ENCODE measurements at places on chromosomes 1 and 21.

DNA sequence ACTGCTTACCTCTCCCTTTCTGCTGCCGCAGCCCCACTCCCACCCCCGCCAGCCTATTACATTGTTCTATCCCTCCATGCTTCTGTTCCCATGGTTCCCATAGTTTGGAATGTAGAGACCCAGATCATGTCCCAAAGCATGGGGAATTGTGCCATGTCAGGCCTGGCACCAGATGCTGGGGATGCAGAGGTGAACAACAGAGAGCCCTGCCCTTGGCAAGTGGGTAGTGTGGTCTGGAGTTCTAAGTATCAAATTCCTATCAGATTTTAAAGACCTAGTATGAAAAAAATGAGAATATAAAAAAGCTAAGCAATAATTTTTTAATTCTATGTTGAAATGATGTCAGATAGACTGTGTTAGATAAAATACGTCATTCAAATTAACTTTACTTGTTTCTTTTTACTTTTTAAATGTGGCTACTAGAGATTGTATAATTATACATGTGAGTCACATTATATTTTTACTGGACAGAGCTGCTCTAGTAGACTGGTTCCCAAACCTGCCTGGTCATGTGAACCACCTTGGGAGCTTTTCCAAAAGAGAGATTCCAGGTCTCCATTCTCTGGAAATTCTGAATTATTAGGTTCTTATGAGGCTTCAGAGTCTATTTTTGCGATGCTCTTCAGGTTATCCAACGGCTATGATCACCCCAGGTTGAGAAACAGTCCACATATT is 113.0 kb upstream of the DAB1 start:
- no peak for DNase-seq

- no peak for DNase-seq
Measured at GRCh38 chr1:206960676-206961386, 9.4 kb downstream of the FCAMR start.

DNA sequence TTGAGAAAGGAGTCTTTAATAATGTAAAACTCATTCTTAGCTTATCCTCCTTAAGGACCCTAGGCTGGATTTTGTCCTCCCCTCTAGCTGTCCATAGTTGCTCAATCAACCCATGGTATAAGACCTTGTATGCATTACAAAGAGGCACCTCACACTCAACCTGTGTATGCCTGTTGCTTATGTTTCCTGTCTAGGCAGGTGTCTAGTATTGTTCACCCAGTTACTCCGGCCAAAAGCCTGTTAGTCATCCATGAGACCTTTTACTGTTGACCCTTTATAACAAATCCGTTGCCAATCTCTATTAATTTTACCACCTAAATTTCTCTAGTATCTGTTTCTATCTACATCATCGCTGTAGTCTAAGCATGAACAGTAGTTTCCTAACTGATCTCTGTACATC is 3.7 kb downstream of the LYPLAL1 start:
- DNase-seq = no peak

DNA sequence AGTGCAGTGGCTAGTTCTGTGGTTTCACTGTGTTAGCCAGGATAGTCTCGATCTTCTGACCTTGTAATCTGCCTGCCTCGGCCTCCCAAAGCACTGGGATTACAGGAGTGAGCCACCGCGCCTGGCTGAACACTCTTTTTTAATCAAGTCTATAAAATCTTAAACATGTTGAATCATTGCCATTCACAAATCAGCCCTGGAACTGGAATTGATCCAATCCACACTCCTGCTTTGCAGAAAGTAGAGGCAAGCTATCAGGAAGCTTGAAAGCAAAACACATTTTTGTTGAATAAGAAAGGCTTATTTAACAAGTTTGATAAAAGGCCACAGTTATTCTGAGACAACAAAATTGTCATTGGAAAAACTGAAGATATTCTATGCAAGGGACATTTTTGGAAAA is 18.3 kb upstream of the EFHD2 start:
- no peak for DNase-seq

GRCh38 chr1:228747301-228747935 is 12.1 kb downstream of the RHOU start:
- DNase-seq = no peak

GRCh38 chr1:16183179-16183578 is 27.3 kb upstream of the EPHA2 start:
- peak; percentile 90 for DNase-seq

DNA sequence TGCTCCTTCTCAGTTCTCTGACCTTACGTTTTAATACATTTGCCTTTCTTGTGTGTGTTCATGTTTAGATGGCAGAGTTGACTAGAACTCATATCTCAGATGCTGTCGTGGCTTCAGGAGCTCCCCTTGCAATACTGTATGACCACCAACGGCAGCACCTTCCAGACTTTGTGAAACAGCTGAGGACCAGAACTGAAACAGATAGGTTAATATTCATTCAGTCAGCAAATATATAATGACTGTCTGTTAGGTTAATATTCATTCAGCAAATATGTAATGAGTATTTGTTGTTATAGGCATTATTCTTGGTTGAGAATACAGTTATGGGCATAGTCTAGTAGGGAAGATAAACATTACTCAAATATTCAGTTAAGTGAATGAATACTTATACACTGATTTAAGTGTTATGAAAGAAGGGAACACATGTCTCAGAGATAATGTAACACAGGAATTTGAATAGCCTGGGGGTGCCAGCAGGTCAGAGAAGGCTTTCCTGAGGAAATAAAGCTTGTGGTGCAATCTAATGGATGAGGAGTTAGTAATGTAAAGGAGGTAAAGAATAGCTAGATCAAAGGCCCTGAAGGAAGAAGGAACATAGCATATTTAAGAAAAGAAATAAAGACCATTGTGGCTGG is 88.5 kb downstream of the CEP350 start:
- peak; percentile 88 for DNase-seq

GRCh38 chr21:42535602-42536171 is 22.0 kb downstream of the SLC37A1 start:
- DNase-seq = no peak

- no peak for DNase-seq
Measured at GRCh38 chr1:107633596-107633995, 331.4 kb downstream of the VAV3 start.

- no peak for DNase-seq
Measured at GRCh38 chr1:1330366-1331067, 563 bp upstream of the TAS1R3 start.

- DNase-seq = peak; percentile 83
Measured at GRCh38 chr1:11281518-11282331, 8.7 kb downstream of the UBIAD1 start.

- no peak for DNase-seq
Measured at GRCh38 chr1:177809819-177810218, 160.0 kb downstream of the SEC16B start.

DNA sequence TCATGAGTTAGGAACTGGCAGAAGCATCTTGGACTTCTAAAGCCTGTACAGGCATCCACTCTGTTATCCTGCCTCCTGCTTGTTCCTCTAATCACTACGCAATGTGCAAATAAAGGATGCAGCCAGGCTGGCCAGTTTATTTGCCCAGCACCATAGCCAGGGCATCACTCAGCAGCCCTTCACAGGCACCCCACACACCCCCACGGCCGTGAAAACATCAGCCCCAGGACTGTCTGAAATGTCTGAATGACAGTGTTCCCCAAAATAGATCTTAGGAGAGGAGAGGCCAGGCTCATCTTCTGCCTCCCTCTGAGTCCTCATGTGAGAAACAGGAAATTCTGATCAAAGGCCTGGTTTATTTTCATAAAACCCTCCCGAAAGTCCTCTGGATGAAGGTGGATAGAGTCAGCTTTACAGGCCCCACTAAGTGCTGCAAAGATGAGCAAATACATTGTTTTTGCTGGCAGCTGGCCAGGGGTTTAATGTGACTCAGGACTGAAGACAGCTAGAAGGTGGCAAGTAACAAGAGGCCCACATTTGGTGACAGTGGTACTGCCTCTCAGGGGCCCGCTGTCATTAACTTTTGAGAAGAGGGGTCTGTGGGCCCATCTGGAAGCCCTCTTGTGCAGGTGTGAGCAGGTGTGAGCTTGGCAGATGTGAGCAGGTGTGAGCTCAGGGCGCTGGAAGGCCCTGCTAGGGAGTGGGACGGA is 32.9 kb downstream of the GRHL3 start:
- peak; percentile 38 for DNase-seq

DNA sequence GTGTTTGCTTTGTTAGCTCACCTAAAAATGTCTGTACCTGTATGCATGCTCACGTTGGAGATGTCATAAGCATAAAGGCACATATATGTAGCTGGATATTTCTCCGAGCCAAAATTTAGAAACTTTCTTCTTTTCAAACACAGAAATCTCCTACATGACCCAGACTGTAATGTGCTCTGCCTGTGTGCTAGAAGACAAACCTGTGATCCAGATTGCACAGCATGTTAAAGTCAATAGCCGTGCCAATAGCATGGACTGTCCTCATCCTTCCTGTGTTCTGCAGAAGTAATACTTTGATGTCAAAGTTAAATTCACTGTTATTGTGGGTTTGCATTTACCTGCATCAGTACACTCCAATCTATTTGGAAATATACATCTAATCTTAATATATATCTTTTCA is 346.2 kb upstream of the ZRANB2 start:
- DNase-seq = no peak

GRCh38 chr1:17765444-17766411 is 10.6 kb downstream of the ACTL8 start:
- peak; percentile 98 for DNase-seq

DNA sequence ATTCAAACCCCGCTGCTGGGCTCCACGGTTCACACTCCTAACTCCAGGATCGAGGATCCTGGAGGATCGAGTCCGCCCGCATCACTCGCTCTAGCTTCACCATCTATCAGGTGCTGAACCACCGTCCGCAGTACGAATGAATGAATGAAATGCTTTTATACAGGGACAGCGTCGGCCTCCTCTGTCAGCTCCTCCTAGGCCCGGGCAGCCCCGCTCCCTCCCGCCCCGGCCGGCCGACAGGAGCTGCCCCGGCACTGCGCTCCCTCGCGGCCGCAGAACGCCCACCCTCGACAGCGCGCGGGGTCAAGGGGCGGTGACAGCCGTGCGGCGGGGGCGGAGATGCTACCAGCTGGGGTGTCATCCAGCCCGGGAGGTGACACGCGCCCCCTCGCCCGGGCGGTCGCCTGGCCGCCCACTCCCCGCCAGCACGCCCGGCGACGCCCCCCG is 520 bp downstream of the ZBTB17 start:
- DNase-seq = no peak

DNA sequence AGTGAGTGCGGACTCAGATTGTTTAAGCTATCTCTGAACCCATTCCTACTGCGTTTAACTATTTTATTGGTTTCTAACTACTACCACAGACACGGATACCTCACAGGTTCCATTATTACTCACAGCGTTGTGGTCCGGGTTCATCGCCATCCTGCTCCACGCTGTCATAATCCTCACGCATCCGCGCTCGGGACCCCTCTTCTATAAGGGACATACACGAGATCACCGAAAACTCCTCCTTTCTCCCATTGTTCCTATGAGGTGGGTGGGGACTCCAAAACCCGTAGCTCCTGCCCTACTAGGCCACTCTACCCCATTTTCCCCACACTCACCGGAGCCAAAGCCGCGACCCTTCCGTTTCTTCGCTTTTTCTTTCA is 610 bp downstream of the RBM8A start:
- no peak for DNase-seq

DNA sequence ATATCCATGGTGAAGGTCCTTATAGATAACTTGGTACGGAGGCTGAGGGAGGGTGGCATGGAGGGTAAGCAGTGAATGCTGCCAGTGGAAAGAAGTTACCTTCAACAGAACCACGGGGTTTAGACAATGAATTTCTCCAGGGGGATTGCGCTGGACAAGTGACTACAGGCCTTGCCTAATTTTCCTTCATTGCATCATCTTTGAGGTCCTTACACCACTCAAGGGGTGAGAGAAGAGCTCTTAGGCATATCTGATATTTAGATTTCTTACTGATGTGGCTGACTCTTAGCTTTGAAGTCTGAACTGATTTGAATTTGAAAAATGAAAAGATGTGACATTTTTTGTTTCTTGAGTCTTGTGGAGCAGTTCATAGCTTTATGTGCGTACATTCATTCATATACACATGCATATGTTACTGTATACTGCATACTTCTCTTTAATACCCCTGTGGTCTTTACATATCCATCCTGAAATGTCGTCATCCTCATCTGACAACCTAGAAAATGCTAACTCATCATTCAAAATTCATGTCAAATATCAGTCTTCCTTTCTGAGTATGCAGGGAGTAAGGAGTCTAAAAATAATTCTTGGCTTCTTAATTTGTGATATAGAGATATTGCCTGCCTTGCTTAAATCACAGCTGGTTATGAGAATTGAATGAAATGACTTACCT is 63.6 kb downstream of the DNM3 start:
- no peak for DNase-seq

- no peak for DNase-seq
Measured at GRCh38 chr21:46149205-46149901, 6.0 kb downstream of the FTCD start.

DNA sequence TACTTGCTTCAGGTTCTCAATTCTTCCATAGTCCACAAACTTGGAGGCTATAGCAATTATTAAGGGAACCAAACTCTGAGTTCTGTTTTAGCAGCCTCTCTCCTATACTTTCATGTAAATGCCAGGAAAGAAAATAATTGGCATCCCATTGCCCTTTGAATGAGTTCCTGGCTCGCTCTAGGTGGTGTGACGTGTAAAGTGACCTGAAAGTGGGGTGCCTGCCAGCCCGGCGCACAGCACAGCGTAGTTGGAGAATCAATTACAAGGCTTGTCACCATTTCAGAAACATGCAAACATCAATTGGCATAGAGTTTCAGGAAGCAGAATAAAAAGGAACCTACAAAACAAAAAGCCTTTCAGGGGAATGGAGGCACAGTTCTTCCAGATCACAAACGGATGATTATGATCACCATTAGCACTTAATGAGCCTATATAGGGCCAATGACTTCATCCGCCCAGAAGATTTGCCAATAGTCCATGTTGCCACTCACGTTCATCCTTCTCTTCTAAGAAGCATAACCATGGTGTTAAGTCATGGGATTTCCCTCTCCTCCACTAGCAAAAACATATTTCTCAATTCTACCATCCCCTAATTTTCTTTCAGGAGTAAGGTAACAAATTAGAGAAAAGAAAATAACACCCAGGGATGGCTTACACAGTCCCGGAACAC is 354.6 kb upstream of the ADGRL2 start:
- no peak for DNase-seq

DNA sequence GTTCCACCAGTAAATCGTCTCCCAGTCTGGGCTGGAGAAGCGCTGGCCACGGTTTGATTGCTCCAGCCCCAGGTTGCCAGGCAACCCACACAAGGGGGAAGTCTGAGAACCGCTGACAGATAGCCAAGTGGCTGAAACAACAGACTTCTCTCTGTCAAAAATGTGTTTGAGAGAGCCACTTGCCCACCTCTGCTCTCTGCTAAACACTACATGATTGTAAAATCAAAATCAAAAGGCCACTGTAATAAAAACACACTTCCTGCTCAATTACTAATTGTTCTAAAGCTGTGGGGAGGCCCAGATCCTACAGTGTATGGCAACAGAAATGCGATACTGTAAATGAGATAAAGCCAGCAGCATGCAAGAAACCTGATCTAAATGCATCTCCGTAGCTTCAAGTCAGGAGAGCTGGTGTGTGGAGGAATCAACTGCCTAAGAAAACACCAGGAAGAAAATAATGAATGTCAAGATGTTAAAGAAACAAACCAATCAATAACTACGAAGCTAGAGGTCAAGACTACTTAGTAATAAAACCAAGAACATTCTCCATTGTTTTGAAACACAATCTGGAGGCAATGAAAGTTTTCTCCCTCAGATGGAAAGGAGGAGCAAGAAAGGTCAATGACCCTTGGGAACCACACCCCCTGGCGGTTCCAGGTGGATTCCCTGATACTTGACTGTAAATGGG is 121.2 kb downstream of the SLC45A1 start:
- DNase-seq = peak; percentile 49
